ENCODE measurements at places on chromosomes 12 and 14.

DNA sequence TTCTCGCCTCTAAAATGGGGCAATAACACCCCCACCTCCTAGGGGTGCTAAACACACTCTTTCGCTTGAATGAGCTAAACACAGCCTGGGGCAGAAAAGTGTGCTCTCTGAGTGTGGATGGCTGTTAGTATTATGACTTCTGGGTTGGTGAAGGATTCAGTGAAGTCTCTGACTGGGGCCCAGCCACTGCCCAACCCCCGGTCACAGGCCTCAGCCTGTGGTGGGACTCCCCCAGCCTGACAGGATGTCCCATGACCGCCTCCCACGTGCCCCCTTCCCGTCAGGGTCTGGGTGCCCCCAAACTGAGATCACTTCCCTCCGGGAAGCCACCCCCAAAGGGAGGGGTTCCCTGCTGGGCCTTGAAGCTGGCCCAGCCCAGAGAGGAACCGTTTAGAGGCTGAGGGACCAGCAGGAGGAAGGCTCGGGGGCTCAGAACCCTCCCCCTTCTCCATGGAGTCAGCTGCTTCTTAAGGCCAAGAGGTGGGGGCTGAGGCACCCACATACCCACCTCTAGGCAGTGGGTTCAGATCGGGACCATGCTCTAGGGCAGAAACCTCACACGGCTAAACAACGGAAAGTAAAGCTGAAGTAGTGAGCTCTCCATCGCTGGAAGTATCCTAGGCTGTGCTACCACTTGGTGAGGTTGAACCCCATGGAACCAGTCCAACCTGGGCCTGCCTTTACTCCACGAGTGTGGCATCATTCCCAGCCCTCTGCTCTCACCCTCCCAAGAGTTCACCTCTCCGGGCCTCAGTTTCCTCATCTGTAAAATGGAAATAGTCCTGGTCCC lies 13.8 kb downstream of the DTX1 start:
- no peak for DNase-seq

GRCh38 chr12:47686645-47687240 lies 19.1 kb downstream of the RPAP3 start:
- no peak for DNase-seq

GRCh38 chr14:68884031-68885030 lies 91.5 kb upstream of the ZFP36L1 start:
- DNase-seq, result no peak

DNA sequence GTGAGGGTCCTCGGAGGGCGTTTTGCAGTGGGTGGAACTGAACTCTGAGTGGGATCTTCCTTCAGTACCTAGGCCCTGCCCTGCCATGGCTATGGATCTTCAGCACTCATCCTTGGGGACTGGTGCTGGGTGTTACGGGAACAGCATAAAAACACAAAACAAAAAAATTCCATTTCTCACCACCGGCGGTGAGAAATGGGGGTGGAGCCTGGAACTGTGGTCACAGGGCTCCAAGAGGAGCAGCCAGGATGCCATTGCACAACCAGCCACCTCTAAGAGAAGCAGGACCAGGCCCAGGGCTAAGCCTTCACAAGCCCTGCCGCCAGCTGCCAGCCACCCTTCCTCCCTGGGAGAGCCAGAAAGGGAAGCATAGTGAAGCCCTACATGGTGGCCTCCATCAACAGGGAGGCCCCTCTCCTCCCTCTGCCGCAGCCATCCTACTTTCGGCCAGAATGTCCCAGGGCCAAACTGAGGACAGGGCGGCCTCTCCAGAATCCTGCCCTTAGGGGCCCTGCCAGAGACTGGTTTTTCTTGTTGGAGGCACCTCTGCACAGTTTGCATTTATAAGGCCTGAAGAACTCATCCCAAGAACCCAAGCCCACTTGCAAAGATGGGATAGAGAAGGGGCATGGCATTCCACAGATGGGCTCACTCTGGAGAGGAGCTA lies 76.5 kb downstream of the VCPKMT start:
- DNase-seq, result no peak

- no peak for DNase-seq
Measured at GRCh38 chr14:22737052-22737451, 29.4 kb upstream of the OXA1L start.

- no peak for DNase-seq
Measured at GRCh38 chr12:68557011-68557730, 53.5 kb upstream of the RAP1B start.

GRCh38 chr12:124525455-124525854 lies 42.0 kb downstream of the NCOR2 start:
- no peak for DNase-seq

DNA sequence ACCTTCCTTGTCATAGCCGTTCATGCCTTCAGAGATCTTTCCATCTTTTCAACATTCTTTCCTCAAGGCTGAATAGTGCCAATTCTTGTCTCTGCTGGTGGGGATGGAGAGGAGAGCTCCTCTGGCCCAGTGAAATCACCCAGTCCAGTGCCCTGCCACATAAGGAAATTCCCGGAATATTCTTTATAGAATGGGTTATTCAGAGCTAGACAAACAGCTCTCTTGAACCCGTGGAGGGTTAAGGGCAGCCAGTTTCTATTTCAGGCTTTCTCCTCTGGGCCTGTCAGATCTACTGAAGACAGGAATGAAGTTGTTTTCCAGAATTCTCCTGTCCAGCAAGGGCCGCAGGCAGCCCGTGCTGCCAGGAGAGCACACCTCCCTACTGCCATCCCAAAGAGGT lies 8.1 kb upstream of the NRIP2 start:
- DNase-seq, result no peak

GRCh38 chr12:64173456-64173855 lies 48.6 kb downstream of the KICS2 start:
- no peak for DNase-seq

- no peak for DNase-seq
Measured at GRCh38 chr12:46269429-46270241, 792 bp upstream of the SLC38A1 start.

DNA sequence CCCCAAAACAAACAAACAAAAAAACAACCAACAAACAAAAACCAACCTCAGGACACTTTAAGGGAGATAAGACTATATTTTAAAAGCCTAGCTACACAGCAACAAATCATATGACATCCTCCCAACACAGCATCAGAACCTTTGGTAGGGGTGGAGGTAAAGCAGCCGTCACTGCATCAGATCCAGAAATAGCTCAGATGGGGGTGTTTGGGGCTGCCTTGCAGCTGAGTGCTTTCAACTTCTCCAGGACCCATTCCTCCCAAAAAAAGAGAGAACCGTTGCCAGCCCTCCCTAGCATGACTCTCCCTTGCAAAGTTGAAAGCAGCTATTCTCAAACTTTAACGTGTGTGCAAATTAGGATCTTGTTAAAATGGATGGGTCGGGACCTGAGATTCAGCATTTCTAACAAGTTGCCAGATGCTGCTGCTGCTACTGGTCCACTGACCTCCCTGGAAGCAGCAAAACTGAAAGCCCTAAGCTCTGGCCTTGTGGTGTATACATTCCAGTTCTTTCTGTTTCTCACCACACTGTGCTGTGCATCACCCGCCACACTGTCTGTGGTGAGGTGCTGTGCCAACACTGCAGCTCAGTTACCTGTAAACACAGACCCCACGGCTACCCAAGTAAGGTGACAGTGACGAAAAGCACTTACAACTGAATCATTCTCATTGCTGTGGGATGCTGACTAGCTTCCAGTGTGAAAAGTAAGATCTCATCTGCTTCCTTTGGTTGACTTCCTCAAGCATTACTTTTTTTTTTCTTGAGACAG lies 54.0 kb downstream of the SLC38A1 start:
- DNase-seq, result no peak

DNA sequence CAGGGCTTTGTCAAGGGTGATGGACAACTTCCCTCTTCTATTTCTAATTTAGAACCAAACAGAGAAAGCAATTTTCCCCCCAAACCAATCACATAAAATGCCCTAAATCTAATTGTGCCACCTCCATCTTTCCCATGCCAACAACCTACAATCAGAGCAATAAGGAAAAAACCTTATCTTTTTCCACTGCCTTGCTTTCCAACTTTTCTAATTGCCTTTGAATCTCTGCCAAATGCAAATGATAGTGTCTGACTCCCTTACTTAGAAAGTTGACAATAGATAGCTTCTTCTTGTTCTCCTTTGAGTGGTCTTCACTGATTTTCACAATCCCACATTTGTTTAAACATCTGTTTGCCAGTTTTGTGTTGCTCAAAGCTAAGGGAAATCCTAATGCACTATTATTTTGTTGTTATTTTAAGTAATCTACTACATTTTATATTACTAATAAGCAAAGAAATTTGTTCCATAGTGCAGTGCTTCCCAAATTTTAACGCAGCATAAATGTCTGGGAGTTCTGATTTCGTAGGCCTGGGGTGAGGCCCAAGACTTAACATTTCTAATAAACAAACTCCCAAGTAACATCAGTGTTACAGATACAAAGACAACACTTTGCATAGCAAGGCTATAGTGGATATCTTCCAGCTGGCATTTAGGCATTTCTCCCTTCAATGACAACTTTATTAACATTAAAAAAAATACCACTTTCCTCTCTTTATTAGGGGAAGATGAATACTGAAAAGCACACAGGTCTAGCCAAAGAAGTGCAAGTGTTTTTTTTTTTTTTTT lies 696.3 kb upstream of the USP15 start:
- DNase-seq, result no peak

- peak; percentile 14 for DNase-seq
Measured at GRCh38 chr12:122336015-122336946, 70.0 kb upstream of the VPS33A start.

- DNase-seq, result no peak
Measured at GRCh38 chr12:131007031-131007739, 53.5 kb downstream of the ADGRD1 start.

DNA sequence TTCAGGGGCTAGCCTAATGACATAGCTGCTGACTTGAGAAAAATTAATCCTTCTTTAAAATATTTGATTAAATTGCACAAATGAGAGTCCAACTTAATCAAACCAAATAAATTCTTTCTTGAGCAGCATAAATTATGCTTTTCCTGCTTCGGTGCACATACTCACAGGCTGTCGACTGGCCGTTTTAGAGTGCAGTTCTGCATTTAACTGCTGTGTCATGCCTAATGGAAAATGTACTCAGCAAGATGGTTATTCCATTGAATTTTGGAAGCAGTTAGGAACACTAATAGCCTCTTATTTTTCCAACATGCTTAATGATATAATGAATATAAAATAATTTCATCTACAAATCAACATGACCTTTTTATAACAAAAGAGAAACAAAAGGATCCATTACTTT lies 266.1 kb upstream of the LRIG3 start:
- DNase-seq, result no peak

DNA sequence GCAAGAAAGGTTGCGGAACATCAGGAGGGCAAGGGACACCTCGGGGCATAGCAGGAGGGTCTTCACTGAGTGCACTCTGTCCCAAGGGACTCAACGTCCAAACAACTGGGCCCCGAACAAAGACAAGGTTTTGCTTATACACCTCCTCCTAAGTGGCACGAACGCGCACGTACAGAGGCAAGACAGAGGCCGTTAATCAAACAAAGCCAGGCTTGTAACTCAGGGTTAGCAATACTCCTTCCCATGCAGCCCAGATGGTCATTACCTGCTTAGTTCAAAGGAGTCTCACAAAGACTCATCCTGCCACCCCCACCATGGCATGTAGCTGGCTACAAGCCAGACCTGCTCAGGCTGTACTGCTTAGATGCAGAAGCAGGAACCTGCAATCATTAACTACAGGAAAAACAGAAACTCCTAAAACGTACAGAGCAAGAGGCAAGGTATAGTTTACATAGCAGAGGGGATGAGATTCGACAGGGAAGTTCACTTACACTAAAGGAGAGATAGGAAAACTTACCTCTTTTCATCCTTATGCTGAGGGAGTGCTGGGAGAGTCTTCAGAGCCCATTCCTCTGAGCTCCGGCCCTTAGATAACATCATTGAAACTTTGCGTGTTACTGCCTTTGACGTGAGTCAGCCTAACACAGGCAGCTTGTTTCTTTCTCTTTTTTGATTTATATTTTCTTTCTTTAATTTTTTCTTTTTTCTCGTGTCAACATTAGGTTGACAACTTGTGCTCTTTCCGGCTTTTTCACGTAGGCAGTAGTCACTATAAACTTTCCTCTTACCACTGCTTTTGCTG lies 1319.1 kb downstream of the TMEM121 start:
- DNase-seq, result no peak

GRCh38 chr12:18320036-18320617 lies 58.8 kb downstream of the PIK3C2G start:
- no peak for DNase-seq

GRCh38 chr12:94180558-94181296 lies 32.4 kb downstream of the PLXNC1 start:
- DNase-seq, result no peak

DNA sequence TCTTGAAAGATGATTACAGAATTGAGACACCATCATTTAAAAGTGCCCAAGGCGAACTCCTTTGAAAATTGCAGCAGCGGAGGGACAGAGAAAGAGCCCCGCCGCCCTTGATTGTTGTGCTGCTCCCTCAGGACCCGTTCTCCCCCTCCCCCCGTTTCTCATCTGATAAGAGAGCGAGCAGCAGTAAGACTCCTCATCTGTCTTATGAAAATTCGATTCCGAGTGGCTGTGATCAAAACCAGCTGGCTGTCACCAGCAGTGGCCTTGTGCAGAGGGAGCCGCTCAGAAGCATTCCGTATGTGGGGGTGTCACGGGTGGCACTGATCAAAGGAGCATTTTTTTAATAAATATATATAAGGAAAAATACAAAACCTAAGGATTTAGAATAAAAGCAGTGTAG lies 78.0 kb upstream of the GPATCH2L start:
- DNase-seq, result no peak

- no peak for DNase-seq
Measured at GRCh38 chr12:93818488-93819049, 141.4 kb downstream of the CRADD start.

- no peak for DNase-seq
Measured at GRCh38 chr12:15834575-15834974, 45.4 kb upstream of the EPS8 start.

- peak; percentile 42 for DNase-seq
Measured at GRCh38 chr14:106417224-106418049, 891.1 kb downstream of the TMEM121 start.

DNA sequence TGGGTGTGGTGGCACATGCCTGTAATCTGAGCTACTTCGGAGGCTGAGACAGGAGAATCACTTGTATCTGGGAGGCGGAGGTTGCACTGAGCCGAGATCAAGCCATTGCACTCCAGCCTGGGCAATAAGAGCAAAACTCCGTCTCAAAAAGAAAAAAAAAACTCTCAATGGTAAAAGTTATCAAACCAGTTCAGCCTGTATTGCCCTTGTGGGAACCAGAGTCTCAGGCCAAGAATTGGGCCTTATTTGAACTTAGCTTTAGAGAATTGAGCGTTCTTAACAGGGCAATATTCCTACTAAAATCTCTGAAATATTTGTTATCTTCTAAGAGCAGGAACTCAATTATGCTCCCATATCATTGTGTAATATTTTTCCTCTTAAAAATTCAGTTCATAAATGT lies 7.7 kb upstream of the MDM2 start:
- no peak for DNase-seq

- DNase-seq, result no peak
Measured at GRCh38 chr14:51704545-51704944, 52.8 kb downstream of the FRMD6 start.

DNA sequence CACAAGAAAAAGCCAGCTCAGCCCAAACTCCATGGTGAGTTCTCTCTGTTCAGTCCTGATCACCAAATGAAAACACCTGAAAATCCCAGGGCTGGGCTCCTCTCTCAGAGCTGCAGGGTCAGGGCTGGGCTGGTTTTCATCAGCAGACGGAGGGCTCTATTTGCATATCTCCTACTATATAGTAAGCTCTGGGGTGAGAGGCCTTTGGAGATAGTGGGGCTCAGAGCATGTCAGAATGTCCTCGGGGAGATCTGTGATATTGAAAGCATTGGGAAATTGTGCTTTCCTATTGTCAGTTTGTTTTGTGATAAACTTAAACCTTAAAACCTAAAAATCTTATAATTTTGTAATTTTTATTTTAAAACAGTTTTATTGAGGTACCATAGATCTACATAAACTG lies 742.6 kb downstream of the TMEM121 start:
- no peak for DNase-seq

- no peak for DNase-seq
Measured at GRCh38 chr12:45503899-45504298, 225.6 kb upstream of the ARID2 start.

Data from stimulated activated CD4-positive, alpha-beta T cell treated with anti-CD3 and anti-CD28 coated beads, Interleukin-1b, Interleukin-23, amount 100 ng/mL, for 1 hour (primary cell).